ENCODE measurements at places on chromosomes 13 and 19. TPM values are rescaled to one million over a fixed set of nuclear protein-coding genes. Genes with fewer than 3 reads are reported as not detected.

GRCh38 chr13:77729502-77730221 is 32.2 kb downstream of the SLAIN1 start:
- no peak for DNase-seq
- no peak overlapping the region for H3K27ac ChIP-seq
- H3K4me3 ChIP-seq, result no peak overlapping the region
- H3K4me1 ChIP-seq, result no peaks in the 10 kb centered on the region
- H3K36me3 ChIP-seq, result peaks cover 4% of the 10 kb centered on the region
- H3K27me3 ChIP-seq, result no peaks in the 10 kb centered on the region

GRCh38 chr13:66353664-66354063 is 876.5 kb downstream of the PCDH9 start:
- no peak overlapping the region for H3K27ac ChIP-seq
- H3K4me1 ChIP-seq, result no peaks in the 10 kb centered on the region
- H3K4me3 ChIP-seq, result no peak overlapping the region
- H3K36me3 ChIP-seq, result no peaks in the 10 kb centered on the region
- no peaks in the 10 kb centered on the region for H3K27me3 ChIP-seq
- DNase-seq, result no peak

GRCh38 chr19:3062165-3063105 is at the start of gene TLE5:
TLE5 (minus strand) TSS chr19:3062495; CDS start chr19:3062200, 295 bp downstream.
- peak within 1 kb of the TSS; percentile 72 for H3K4me3 ChIP-seq
- DNase-seq, result peak; percentile 78
- peak within 1 kb of the TSS; percentile 97 for H3K27ac ChIP-seq
- H3K4me1 ChIP-seq, result peaks cover 64% of the 10 kb centered on the region
- no peaks in the 10 kb centered on the region for H3K27me3 ChIP-seq
- peaks cover 28% of the 10 kb centered on the region for H3K36me3 ChIP-seq

- no peaks in the 10 kb centered on the region for H3K27me3 ChIP-seq
- H3K4me1 ChIP-seq, result no peaks in the 10 kb centered on the region
- H3K27ac ChIP-seq, result no peak overlapping the region
- H3K36me3 ChIP-seq, result peaks cover 9% of the 10 kb centered on the region
Measured at GRCh38 chr13:79353693-79354092, 52.4 kb downstream of the RBM26 start.

KLK14 gene
- not detected for total RNA-seq

DNA sequence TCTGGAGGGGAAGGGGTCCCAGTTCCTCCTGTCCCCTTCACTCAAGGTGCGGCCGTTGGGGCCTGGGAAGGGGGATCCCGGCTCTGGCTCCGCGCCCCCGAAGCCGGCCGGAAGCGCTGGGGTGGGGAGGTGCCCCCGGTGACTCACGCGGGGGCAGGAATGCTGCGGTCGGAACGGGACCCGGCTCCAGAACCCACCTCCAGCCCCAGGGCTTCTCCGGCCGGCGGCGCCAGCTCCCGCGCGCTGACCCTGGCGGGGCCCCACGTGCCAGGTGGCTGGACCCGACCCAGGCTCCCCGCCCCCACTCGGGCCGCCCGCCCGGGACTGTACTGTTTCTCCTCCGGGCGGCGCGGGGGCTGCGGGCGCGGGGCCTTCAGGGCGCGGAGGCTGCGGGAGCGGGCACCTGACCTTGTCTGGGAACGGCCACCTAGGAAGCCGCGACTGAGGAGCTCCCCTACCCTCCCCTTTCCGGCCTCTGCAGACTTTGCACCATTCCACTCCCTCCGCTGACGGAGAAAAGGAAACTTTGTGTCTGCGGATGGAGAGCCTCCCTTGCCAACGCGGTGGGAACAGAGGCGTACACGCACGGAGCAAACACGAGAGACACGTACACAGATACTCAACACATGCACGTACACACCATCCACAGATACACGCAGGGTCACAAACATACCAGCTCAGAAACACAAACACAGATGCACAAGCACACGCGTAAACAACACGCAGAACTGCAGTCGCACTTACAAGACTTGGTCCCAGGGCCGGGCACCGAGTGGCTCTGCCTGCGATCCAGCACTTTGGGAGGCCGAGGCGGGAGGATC is 7.2 kb downstream of the AXL start:
- H3K27ac ChIP-seq, result peak overlapping the region; percentile 94
- peaks cover 20% of the 10 kb centered on the region for H3K4me1 ChIP-seq
- H3K36me3 ChIP-seq, result peaks cover 7% of the 10 kb centered on the region

DNA sequence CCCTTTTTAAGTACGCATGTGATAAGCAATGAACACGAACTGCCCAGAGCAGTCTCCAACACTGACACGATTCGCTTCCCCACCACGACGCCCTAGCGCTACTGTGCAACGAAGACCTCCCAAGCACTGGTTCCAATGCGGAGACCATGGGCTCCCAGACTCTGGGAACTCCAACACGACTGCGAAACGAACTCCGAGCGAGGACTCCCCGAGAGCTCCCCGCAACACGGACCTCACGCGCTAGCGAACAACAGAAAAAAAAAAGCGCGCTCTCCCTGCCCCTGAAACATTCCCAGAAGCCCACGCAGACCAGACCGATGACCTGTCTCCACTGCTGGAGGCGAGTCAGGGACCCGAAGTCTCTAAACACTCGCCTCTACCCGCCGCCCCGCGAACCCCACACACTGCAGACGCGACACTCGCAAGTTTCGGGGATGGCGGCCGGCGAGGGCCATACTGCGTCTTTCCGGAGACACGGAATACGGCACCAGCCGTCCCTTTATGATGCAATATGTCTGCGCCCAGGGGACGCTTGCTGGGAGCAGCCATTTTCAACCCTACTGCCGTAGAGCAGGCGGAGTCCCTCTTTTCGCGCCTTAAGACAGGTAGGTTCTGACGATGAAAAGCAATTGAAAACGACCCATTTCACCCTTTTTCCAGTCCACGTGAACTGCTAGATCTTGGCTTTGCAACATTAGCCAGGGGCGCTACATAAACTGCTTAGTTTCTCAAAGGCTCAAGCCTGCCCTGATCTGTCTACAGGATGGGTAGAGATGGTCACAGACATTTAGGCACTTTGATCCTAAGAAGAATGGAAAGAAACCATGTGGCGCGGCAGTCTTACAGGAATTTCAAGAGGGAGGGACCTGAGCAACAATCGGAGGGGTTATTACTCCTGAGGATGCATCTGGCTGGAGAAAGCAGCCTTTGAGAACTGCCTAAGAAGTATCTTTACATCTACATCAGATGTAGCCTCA is at the start of gene ZNF577:
ZNF577 (minus strand) TSS at position 430 of the 977 bp plus-strand sequence. CDS start 7,569 bp downstream, outside the sequence.
- no peaks in the 10 kb centered on the region for H3K27me3 ChIP-seq
- H3K4me3 ChIP-seq, result peak within 1 kb of the TSS; percentile 74
- peak; percentile 98 for DNase-seq

VSTM1 gene
- not detected for total RNA-seq

GRCh38 chr13:112885782-112886268 is 83.2 kb upstream of the MCF2L start:
- H3K27me3 ChIP-seq, result peaks cover 4% of the 10 kb centered on the region
- peaks cover 8% of the 10 kb centered on the region for H3K4me1 ChIP-seq
- peak; percentile 97 for DNase-seq
- peak overlapping the region; percentile 65 for H3K27ac ChIP-seq

GRCh38 chr13:114067381-114067885 is 65.0 kb downstream of the RASA3 start:
- H3K27me3 ChIP-seq, result no peaks in the 10 kb centered on the region
- peak overlapping the region; percentile 95 for H3K27ac ChIP-seq
- peaks cover 11% of the 10 kb centered on the region for H3K36me3 ChIP-seq
- no peak overlapping the region for H3K4me3 ChIP-seq
- no peak for DNase-seq
- H3K4me1 ChIP-seq, result peaks cover 52% of the 10 kb centered on the region

GRCh38 chr13:94080527-94080926 is 399.0 kb downstream of the DCT start:
- no peak overlapping the region for H3K27ac ChIP-seq
- H3K27me3 ChIP-seq, result no peaks in the 10 kb centered on the region
- no peak overlapping the region for H3K4me3 ChIP-seq
- DNase-seq, result no peak

- DNase-seq, result no peak
- no peak overlapping the region for H3K4me3 ChIP-seq
- no peak overlapping the region for H3K27ac ChIP-seq
- no peaks in the 10 kb centered on the region for H3K36me3 ChIP-seq
Measured at GRCh38 chr13:22647156-22647850, 533.5 kb upstream of the SGCG start.

VSTM2B gene
- not detected for total RNA-seq

- H3K27me3 ChIP-seq, result no peaks in the 10 kb centered on the region
- peaks cover 4% of the 10 kb centered on the region for H3K4me1 ChIP-seq
- DNase-seq, result no peak
- peak overlapping the region; percentile 40 for H3K4me3 ChIP-seq
- peak overlapping the region; percentile 86 for H3K27ac ChIP-seq
Measured at GRCh38 chr13:32254416-32254815, 60.7 kb downstream of the ZAR1L start.

ADAMTSL5 gene
- total RNA-seq, result 1.7 TPM

- H3K27ac ChIP-seq, result no peak overlapping the region
- no peaks in the 10 kb centered on the region for H3K27me3 ChIP-seq
- H3K4me1 ChIP-seq, result peaks cover 12% of the 10 kb centered on the region
Measured at GRCh38 chr13:79307866-79308298, 98.2 kb downstream of the RBM26 start.

GRCh38 chr19:30864391-30865215 is 484.6 kb downstream of the TSHZ3 start:
- peaks cover 17% of the 10 kb centered on the region for H3K27me3 ChIP-seq
- no peak overlapping the region for H3K4me3 ChIP-seq
- DNase-seq, result no peak
- no peak overlapping the region for H3K27ac ChIP-seq
- no peaks in the 10 kb centered on the region for H3K4me1 ChIP-seq

B9D2 gene
- total RNA-seq, result 7.6 TPM

DNA sequence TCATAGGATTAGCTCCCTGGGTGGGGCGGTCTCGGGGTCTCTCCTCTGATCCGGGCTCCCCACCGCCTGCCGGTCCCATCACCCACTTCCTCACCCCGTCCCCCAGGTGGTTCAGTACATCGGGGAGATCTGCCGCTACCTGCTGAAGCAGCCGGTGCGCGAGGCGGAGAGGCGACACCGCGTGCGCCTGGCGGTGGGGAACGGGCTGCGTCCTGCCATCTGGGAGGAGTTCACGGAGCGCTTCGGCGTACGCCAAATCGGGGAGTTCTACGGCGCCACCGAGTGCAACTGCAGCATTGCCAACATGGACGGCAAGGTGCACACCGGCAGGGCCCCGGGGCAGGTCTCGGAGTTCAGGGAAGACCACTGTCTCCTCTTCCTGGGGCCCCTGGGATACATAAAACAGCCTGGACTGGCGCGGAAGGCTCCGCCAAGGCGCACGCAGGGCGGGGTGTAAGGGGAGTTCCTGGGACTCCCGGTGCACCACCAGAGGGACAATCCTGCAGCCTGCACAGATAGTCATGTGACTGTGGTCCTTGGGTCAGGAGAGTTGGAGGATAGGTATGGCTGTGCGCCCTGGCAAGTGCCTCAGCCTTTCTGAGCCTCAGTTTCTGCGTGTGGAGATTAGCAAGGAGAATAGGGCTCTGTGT is 14.2 kb upstream of the PGLS start:
- H3K27me3 ChIP-seq, result no peaks in the 10 kb centered on the region
- H3K4me1 ChIP-seq, result peaks cover 38% of the 10 kb centered on the region
- H3K36me3 ChIP-seq, result peaks cover 32% of the 10 kb centered on the region
- H3K27ac ChIP-seq, result no peak overlapping the region
- no peak for DNase-seq

- no peak for DNase-seq
- peaks cover 2% of the 10 kb centered on the region for H3K4me1 ChIP-seq
- no peak overlapping the region for H3K27ac ChIP-seq
- no peaks in the 10 kb centered on the region for H3K36me3 ChIP-seq
Measured at GRCh38 chr13:46289260-46289955, 77.7 kb downstream of the LRRC63 start.

DNA sequence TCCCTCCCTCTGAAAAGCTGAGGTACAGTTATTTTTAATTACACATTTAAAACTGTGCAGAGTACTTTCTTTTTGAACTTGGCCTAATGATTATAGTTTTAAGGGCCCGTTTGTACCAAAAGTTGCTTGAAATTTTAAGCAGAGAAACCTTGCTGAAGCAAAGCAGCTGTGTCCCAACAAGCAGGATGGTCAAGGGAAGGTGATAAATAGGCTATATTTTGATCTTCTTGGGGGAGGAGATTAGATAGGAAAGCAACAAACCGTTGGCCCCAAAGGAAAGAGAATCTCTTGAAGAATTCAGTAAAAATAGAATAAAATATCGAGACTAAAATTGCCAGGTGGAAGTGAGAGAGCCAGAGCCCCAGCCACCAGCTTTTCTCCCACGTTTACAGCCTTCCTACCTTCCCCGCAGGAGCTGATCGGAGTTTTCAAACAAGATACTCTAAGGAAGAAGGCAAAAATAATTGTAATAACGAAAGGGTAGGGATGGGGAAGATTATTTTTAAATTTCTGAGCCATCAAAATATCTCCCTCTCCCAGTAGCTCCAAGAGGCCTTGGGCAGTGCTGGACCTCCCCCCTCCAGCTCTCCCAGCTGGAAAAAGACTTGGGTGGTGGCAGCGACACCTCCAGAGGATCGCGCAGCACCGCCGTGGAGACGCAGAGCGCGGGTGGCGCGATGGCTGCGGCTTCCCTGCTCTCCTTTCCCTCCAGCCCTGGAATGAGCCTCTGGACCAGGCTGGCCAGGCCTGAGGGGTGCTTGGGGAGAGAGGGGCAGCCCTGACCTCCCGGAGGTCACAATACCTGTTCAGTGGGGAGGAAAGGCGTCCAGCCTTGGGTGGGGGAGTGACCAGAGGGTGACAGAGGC is 5.8 kb downstream of the ZIC2 start:
- H3K27me3 ChIP-seq, result peaks cover 84% of the 10 kb centered on the region
- peaks cover 45% of the 10 kb centered on the region for H3K4me1 ChIP-seq

CAPN12 gene
- total RNA-seq, result 1.3 TPM

GRCh38 chr13:109383683-109384082 is 402.7 kb downstream of the IRS2 start:
- no peaks in the 10 kb centered on the region for H3K4me1 ChIP-seq
- H3K36me3 ChIP-seq, result no peaks in the 10 kb centered on the region
- no peak overlapping the region for H3K4me3 ChIP-seq
- DNase-seq, result no peak
- no peaks in the 10 kb centered on the region for H3K27me3 ChIP-seq

DNA sequence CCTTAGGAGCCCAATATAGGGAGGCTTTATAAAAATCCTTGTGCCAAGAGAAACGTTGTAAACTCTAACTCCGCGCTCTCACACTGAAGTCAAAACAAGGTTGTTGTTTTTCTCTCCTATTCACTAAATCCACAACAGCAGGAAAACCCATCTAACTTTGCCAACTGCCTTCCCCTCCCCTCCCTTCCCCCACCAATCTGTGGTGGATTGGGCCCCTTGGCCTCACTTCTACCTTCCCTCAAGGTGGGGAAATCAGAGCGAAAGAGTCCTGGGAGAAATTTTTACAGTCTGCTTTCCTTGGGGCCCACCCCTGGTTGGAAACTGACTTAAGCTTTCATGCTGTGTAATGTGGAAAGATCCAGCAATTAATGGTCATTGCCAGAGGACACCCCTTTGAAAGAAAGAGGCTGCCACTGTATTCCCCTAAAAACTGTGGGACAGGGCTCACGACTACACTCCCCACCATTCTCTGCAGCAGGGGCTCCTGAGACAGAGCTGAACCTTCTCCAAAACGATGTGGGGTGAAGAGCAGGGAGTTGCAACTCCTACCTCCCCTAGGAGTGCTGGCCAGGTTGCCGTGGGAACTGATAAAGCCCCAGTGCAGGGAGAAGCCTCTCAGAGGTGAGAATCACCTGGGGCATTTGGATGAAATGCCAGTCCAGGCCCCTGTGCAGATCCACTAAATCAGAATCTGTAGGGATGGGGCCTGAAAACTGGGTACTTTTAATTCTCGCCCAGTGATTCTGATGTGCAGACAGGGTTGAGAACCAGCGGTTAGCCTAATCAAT is 1.1 kb downstream of the DHRS12 start:
- peaks cover 7% of the 10 kb centered on the region for H3K36me3 ChIP-seq
- peak; percentile 62 for DNase-seq
- H3K4me3 ChIP-seq, result peak overlapping the region; percentile 80
- H3K4me1 ChIP-seq, result peaks cover 51% of the 10 kb centered on the region

- no peak for DNase-seq
- H3K4me3 ChIP-seq, result no peak overlapping the region
- H3K27me3 ChIP-seq, result no peaks in the 10 kb centered on the region
- H3K36me3 ChIP-seq, result no peaks in the 10 kb centered on the region
Measured at GRCh38 chr13:55963934-55964333, 1176.8 kb upstream of the PRR20A start.

Data from stomach (tissue), 19 donors.